ENCODE measurements at places on chromosomes 16 and 17.
A peak's percentile ranks its signal among the peaks of the same experiment; 100 is the strongest.

- no peak for DNase-seq
Observed at GRCh38 chr17:63516910-63517824, 6.0 kb upstream of the KCNH6 start.

- no peak for DNase-seq
Observed at GRCh38 chr17:18380471-18381157, 3.0 kb downstream of the EVPLL start.

- no peak for DNase-seq
Observed at GRCh38 chr17:35185849-35186248, 8.3 kb downstream of the SLC35G3 start.

DNA sequence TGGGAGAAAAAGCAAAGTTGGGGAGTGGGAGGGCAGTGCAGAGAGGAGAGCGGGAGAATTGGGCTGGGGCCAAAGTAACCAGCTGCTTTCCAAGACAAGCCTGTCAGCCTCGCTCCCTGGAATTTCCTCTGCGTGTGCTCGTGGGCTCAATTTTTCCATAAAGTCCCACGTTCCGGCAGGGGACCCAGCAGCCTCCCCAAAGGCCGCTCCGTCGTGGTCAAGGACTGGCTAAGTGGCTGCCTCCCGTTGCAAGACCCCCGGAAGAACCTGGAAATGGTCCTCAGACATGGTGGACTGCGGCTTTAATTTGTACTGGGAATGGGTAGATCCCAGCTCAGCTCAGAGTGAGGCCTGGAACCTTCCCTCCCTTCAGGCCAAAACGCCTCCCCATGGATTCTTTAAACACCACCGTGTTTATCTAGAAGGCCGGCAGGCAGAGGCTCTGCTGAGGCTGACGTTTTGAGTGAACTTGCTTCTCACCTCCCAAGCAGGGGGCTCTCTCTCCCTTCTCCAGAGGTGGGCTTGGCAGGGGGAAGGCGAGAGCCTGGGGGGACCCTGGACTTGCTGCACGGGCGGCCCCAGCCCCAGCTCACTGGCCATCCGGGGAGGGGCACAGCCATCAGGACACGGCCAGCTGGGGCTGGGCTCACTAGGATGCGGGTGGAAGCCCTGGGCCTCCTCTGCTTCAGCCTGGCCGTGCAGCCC is 190.0 kb downstream of the C16orf95 start:
- DNase-seq, result no peak

DNA sequence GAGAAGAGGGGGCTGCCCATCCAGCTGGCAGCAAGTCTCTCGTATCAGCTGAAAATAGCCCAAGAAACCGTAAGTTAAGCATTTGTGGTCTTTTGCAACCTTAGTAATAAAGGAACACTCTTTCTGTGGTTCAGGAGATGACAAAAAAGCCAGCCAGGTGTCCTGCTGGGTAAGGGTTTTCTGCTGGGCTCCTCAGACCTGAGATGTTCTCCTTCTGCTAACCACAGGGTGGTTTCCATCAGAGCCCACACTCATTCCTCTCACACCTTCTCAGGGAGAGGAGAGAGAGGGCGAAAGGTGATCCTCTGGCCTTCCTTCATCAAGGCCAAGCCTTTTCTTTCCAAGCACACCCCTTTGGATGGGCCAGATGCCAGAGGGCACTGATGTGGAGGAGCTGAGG is 70.7 kb downstream of the TEX14 start:
- DNase-seq, result no peak

GRCh38 chr16:15415511-15415985 is 18.8 kb upstream of the BMERB1 start:
- DNase-seq, result no peak

DNA sequence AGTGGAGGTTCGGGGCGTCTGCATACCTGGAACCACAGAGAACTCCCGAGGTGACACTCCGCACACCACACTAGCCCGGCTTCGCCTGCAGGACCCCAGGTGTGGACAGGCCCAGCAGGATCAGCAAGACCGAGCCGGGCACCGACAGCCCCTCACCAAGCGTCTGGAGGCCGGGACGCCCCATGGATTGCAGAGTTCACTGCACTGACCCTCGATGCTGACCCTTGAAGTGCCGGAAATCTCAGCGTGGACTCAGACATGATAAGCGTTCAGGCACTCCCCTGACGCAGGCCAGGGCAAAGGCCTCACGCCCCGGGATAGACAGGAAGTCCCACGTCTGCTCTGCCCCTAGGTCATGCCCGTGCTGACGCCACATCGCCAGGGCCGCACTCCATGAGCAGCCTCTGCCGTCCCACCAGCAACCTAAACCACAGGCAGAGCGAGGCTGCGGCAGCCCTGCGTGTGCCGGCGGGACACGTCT is 26.0 kb downstream of the ACSF3 start:
- no peak for DNase-seq

DNA sequence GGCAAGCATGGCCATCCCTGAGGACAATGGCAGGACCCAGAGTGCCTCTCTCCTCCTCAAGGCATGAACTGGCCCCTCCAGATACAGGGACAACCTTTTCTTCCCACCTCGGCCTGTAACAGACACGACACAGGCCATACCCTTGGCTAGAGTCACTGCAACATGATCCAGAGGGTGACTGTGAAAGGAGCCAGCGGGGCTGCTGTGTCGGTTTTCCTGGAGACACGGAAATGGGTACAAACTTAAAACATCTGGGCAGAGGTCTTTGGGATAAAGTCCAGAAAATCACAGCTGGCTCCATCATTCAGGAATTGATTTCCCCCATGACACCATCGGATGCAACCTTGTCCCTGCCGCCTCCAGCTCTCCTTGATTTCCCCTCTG is 5.3 kb downstream of the CEP295NL start:
- DNase-seq, result no peak

GRCh38 chr17:7218166-7218565 is 1.5 kb downstream of the DLG4 start:
- DNase-seq, result no peak

DNA sequence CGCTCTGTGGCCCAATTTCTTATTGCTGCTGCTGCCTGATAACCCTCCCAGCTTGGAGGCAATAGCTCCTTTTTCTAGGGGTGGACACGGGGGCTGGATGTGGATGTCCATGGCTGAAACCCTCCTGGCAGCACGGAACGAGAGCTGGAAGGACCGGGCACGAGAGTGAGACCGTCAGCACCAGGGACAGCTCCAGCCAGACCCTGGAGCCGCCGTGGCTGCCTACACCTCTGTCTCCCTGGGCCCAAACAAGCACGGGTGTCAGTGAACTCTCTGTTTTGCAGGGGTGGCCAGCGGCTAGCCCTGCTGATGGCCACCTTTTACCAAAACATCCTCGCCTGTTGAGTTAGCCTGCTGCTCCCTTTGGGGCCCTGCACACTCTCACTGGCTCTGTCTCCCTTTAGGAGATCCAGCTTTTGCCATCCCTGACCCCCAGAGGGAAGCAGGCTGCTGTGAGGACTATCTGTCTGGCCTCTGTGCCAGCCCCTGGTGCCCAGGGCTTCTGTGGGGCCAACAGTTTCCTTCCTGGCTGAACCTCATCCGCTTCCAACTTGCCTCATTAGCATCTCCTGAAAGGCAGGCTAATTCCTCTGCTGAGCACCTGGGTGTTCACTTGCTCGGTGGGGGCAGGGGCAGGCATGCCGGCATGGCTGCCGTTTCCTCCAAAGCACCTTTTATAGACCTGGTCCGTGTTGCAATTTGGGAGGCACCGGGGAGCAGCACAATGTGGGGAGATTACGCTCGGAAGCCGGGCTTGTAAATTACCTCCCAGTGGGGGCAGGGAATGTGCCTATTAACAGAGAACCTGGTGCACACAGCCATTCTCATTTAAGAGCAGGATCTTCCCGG is 118.1 kb downstream of the ENGASE start:
- no peak for DNase-seq

GRCh38 chr16:67423611-67424260 is 7.2 kb upstream of the HSD11B2 start:
- DNase-seq, result no peak

DNA sequence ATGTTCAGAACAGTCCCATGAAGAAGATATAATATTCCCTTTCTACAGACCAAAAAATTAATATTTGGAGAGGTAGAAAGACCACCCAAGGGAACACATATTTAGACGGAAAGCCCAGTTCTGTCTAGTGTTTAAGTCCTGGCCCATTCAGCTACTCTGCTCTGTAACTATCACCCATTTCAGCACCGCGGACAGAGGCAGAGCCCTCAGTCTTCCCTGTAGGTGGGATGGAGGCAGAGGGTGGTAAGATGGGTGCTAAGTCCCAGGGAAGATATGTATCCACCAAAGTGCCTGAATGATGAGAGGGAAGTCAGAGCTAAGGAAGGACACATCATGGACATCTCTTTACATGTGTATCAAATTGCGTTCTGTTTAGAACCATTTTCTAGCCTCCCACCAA is 27.8 kb upstream of the C16orf78 start:
- no peak for DNase-seq

DNA sequence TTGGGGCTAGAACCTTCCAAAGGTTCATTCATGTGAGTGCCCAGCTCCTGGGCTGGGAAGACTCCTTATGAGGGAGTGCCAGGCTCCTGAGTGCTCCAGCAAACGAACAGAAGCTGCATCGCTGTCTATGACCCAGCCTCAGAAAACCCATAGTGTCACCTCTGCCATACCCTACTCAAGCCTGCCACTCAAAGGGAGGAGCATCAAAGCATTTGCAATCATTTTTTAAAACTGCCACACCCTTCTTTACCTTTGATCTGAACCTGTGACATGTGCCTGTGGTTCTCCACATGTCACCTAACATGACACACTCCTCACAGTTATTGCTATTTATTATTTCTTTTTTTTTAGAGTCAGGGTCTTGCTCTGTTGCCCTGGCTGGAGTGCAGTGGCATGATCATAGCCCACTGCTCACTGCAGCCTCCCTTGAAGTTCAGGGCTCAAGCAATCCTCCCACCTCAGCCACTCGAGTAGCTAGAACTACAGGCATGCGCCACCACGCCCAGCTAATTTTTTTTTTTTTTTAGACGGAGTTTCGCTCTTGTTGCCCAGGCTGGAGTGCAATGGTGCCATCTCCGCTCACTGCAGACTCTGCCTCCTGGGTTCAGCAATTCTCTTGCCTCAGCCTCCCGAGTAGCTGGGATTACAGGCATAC is 7.3 kb upstream of the KDM8 start:
- no peak for DNase-seq

- DNase-seq, result peak; percentile 61
Observed at GRCh38 chr17:37489197-37490001, at the start of gene DUSP14. DUSP14 (plus strand) TSS chr17:37489891; CDS start chr17:37512273, 22,382 bp downstream.

Measured in fibroblast of skin of left biceps (primary cell).